ENCODE measurements at places on chromosomes 11 and 22. TPM values are rescaled to one million over a fixed set of nuclear protein-coding genes. Genes with fewer than 3 reads are reported as not detected.

Gene FAT3
- 67.0 TPM for polyA plus RNA-seq

Gene ETS1
- 127 TPM for polyA plus RNA-seq

- DNase-seq, result no peak
Measured at GRCh38 chr11:78752494-78752893, 177.8 kb upstream of the NARS2 start.

- DNase-seq, result no peak
Measured at GRCh38 chr11:456533-456932, 6.5 kb downstream of the PTDSS2 start.

- DNase-seq, result no peak
Measured at GRCh38 chr11:121670805-121671282, 218.1 kb upstream of the SORL1-AS1 start.

DNA sequence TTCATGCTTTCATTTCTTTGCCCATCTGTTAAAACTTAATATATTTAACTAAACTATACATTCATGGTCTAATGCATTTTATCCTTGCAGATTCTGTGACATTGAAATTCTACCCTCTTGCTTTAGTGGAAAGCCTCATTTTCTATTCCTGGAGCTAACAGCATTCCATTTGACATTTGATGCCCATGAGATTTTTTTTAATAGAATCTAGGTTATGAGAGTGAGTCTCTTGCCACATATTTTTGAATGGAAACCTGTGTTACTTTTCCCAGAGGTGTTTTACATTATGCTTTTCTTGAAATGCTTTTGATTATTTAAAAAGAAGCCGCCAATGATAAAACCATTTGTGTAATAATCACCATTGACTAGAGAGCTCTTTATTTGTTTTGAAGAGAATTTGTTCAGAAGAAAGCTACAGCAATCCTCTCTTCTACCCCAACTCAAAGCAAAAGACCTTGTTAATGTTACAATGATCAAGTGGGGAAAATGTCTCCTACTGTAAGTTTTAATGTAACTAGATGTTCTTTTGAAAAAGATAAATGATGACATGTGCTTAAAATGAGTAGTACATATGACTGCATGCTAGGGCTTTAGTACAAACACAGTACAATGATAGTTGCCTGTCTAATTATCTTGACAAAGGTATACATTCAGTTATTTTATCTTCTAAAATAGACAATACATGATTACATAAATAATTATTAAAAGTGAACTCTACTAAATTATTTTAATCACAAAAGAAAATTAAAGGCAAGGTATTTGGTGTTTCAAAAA, 67.3 kb downstream of the GAS2 start:
- DNase-seq, result no peak

GRCh38 chr11:63567044-63567840, 4.1 kb upstream of the PLAAT2 start:
- DNase-seq, result peak; percentile 36
